Epithelial cell of proximal tubule (primary cell): ENCODE measurements at places on chromosomes 7 and 10. TPM values are rescaled to one million over a fixed set of nuclear protein-coding genes. Genes with fewer than 3 reads are reported as not detected.
A peak's percentile ranks its signal among the peaks of the same experiment; 100 is the strongest.

Gene PRF1
- total RNA-seq: not detected in 2 replicates

Gene SLC29A4
- 2.3 and 8.2 TPM in 2 replicates for total RNA-seq

Gene VGF
- total RNA-seq: 1.4 and 20.9 TPM in 2 replicates

Gene COA1
- 54.0 and 74.7 TPM in 2 replicates for total RNA-seq

Gene GPRIN2
- 4.5 and 9.1 TPM in 2 replicates for total RNA-seq

Gene DENND2A
- 27.6 and 34.4 TPM in 2 replicates for total RNA-seq

Gene HOXA10
- total RNA-seq: 36.7 and 51.7 TPM in 2 replicates

Gene SEC31B
- 0.87 and 2.9 TPM in 2 replicates for total RNA-seq

Gene UCN3
- total RNA-seq: not detected in 2 replicates

Gene EMX2
- 5.7 and 10.7 TPM in 2 replicates for total RNA-seq

Gene ACADSB
- 4.4 and 5.0 TPM in 2 replicates for total RNA-seq

GRCh38 chr7:66683770-66684123 is 55.1 kb downstream of the KCTD7 start:
- no peak for DNase-seq

GRCh38 chr7:2355705-2356008 is 1.0 kb downstream of the EIF3B start:
- no peak for DNase-seq

DNA sequence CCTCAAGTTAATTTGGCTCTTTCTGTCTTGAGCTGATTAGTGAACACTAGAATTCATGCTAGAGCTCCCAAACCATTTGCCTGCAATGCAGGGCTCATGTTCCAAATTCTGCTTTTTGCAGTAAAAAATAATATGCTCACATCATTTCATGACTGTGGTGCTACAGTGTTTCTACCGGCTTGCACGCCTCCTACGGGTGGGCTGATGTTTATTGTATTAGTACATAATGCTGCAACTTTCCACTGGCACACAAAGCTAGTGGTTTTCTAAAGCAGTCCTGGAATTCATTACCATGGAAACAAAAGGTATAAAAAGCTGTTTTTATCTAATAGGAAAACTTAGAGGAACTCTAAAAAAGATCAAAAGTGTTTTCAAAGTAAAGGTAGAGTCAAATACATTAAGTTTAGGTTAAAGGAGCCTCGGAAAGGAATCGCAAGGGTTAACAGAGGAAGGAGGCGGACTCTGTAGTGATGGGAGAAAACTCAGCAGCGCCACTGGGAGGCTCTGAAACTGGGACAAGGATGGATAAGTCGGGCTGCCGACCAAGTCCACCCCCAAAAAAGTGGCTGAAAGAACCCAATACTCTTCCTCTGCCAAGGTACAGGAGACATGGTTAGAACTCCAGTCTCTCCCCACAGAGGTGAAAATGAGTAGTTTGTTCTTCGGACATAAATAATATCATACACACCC is 25.9 kb downstream of the GRM8 start:
- no peak for DNase-seq

DNA sequence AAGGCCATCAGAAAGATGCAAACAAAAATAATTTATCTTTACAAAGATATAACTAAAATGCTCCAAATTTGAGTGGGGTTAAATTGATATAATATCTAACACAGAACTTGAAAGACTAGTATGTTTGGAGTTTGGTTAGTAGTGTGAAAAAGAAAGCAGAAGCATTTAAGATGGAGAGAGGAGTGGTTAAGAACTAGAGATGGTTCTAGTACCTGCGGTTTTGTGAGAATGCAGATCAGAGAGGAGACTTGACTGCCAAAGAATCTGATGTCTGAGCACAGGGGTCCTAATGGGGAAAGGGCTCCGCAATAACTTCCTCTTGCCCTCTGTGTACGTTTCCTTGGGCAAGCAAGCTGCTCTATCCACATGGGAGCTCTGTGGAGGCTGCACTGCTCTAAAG is 506.8 kb upstream of the COBL start:
- DNase-seq: no peak

DNA sequence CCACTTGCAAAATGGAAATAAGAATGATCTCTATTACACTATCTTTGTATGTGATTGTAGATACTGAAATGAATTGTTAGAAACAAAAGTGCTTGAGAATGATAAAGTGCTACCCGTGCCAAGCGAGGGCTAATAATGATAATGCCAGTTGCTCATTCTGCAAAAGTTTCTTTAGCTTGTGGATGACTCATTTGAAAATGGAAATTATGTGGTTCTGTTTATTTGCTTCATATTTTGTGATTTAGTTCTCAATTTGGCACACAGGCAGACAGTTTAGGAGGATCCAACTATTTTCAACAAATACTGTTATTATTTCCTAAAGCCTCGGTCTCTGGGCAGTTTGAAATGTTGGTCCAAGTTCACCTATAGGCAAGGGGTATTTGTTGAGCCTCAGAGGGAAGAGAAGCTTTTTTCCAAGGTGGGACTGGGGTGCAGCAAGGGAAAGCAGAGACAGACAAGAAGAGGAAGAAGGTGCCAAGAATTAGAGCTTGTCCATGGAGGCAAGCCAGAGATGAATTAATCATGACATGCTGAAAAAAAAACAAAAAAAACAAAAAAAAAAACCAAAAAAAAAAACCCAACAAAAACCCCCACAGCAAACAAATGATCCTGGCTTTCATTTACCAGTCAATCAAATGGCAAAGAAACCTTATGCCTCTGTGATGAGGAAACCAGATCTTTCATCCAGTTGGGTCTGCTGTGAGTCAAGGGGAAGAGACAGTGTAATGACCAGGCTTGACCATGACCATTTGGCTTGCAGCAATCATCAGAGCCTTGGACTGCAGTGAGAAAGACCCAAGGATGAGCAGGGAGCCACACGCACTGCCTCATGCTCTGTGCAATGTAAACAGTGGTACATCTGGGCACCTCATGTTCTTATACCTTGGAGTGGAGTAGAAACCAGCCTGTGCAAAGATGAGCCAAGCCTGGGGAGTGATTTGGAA is 285.0 kb upstream of the HABP2 start:
- DNase-seq: no peak

- no peak for DNase-seq
Observed at GRCh38 chr10:35133586-35133985, 6.9 kb downstream of the CREM start.

GRCh38 chr7:111018960-111019736 is 71.8 kb upstream of the LRRN3 start:
- no peak for DNase-seq

DNA sequence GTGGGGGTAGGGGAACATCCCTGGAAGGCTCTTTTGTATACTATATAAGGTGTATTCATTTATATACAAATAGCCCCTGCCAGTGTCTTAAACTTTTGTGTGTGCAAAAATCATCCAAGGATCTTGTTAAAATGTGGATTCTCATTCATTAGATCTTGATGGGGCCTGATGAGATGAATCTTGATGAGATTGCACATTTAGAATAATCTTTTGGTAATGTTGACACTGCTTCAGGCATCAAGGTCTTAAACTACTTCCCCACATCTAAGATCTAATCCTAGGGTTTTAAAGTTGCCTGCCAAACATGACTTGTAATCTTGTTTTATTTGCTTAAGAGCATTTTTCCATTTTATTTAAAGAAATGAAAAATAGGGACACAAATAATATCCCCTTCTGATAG is 13.0 kb downstream of the TLX1 start:
- DNase-seq: no peak

GRCh38 chr10:11012421-11013295 is 5.0 kb upstream of the CELF2 start:
- no peak for DNase-seq

GRCh38 chr10:97503406-97503805 is 4.7 kb downstream of the UBTD1 start:
- DNase-seq: no peak

DNA sequence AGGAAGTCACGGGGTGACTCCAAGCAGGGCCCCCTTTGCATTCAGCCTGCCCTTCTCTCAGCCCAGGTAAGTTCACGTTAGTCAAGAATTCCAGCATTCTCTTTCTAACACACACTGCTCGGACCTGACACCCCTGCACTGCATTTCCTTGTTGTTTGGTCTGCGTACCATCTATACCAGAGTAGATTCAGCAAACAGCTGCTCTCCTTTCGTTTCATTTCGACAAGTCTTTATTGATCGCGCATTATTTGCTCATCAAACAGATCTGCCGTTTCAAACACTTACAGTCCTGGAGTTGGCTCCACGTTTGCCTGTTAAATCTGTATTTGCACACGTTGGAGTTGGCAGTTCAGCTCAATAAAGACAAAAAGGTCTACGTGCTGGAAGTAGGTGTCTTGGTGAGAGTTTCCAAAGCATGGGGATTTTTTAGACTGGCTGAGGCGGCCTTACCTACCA is 495.1 kb downstream of the RPS24 start:
- no peak for DNase-seq

GRCh38 chr7:137961200-137962177 is 40.4 kb downstream of the CREB3L2 start:
- DNase-seq: no peak

DNA sequence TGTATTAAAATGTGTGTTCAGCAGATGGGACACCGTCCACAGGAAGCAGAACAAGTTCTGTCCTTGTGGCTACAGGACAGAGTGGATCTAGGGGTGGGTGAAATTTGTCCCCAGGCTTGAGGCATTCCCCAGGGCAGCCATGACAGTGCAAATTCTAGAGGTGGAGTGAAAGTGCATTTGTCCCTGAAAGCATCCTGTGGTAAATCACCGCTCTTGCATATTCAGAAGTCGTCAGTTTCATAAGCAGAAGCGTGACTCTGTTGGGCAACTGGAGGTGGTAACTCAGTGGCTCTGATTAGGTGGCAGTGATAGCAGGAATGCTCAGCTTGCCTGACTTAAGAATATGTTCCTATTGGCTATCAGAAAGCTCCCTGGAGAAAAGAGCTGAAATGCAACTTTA is 96.6 kb downstream of the SNX10 start:
- DNase-seq: no peak

DNA sequence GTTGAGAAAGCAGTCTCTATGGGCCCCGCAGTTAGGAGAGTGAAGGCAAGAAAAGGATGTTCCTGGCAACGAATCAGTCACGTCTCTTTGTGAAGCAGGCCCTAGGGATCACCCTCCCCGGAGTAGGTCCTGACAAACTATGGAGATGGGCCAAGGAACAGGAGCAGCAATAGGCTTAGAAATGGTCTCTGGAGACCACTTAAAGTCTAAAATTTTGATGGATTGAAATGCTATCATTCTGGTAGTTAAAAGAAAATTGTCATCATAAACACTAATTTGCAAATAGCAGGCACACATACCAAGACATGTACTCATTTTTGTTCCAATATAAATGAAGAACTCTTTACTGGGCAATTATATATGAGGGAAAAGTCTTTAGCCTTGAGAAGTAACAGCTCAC is 123.5 kb downstream of the ITGB8 start:
- no peak for DNase-seq

- no peak for DNase-seq
Observed at GRCh38 chr7:100804681-100805431, 22.5 kb downstream of the EPHB4 start.

- no peak for DNase-seq
Observed at GRCh38 chr10:112986544-112987190, 36.6 kb downstream of the TCF7L2 start.

GRCh38 chr7:100506356-100506923 is 22.7 kb downstream of the NYAP1 start:
- DNase-seq: no peak

GRCh38 chr7:138835087-138835486 is 37.1 kb upstream of the ATP6V0A4 start:
- no peak for DNase-seq

- no peak for DNase-seq
Observed at GRCh38 chr7:117830422-117830954, 42.8 kb downstream of the CTTNBP2 start.

GRCh38 chr7:97844036-97844435 is 28.2 kb downstream of the ASNS start:
- no peak for DNase-seq

GRCh38 chr10:64690194-64690593 is 1169.0 kb downstream of the REEP3 start:
- no peak for DNase-seq

- peak; percentile 49 for DNase-seq
Observed at GRCh38 chr7:12067156-12067831, 143.8 kb upstream of the TMEM106B start.
